Left ventricle myocardium inferior (tissue), 1 donor: ENCODE measurements at places on chromosomes 11 and 22. TPM values are rescaled to one million over a fixed set of nuclear protein-coding genes. Genes with fewer than 3 reads are reported as not detected.

- H3K4me3 ChIP-seq: no peak overlapping the region
- H3K4me1 ChIP-seq: no peaks in the 10 kb centered on the region
- DNase-seq: no peak
- no peak overlapping the region for H3K27ac ChIP-seq
Measured at GRCh38 chr11:110081462-110082376, 11.5 kb upstream of the ZC3H12C start.

DNA sequence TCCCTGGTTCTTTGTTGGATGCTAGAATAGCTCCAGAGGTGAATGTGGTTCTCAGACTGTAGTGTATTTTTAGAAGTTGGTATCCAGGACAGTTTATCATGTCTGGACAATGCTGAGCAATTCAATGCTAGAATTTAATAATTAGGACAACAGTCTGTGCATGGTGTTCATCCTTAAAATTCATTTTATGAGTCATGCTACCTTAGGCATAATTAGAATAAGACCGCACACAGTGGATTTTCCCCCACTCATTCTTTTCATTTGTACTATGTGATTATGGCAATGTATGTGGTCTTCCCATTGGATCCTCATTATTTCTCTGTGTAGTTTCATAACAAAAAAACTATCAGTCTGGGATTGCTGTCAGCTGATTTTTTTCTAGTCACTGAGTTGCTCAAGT lies 196.7 kb downstream of the ARHGAP42 start:
- DNase-seq: no peak
- H3K36me3 ChIP-seq: no peaks in the 10 kb centered on the region
- H3K4me3 ChIP-seq: no peak overlapping the region

GRCh38 chr11:1221848-1222311 lies 986 bp upstream of the MUC5B start:
- H3K4me3 ChIP-seq: no peak overlapping the region
- H3K27me3 ChIP-seq: peaks cover 99% of the 10 kb centered on the region
- no peak overlapping the region for H3K27ac ChIP-seq
- no peaks in the 10 kb centered on the region for H3K36me3 ChIP-seq

- no peaks in the 10 kb centered on the region for H3K4me1 ChIP-seq
- no peaks in the 10 kb centered on the region for H3K27me3 ChIP-seq
- H3K4me3 ChIP-seq: no peak overlapping the region
- DNase-seq: no peak
- H3K36me3 ChIP-seq: no peaks in the 10 kb centered on the region
Measured at GRCh38 chr11:29200791-29201562, 815.9 kb downstream of the KCNA4 start.

GRCh38 chr11:44574610-44575287 lies 9.3 kb downstream of the CD82 start:
- no peak overlapping the region for H3K4me3 ChIP-seq
- H3K36me3 ChIP-seq: no peaks in the 10 kb centered on the region
- no peak overlapping the region for H3K27ac ChIP-seq

GRCh38 chr11:128804481-128804880 lies 62.6 kb downstream of the KCNJ1 start:
- no peak for DNase-seq
- H3K36me3 ChIP-seq: peaks cover 19% of the 10 kb centered on the region
- H3K27ac ChIP-seq: no peak overlapping the region
- no peak overlapping the region for H3K4me3 ChIP-seq

MYO7A gene
- total RNA-seq: 3.2 TPM
